ENCODE measurements at places on chromosomes 5 and 9. TPM values are rescaled to one million over a fixed set of nuclear protein-coding genes. Genes with fewer than 3 reads are reported as not detected.

SPATA31A3 gene
- total RNA-seq = not detected

EQTN gene
- not detected for total RNA-seq

ARID3C gene
- 0.22 TPM for total RNA-seq

RNF183 gene
- total RNA-seq = not detected

PCDHGA12 gene
- total RNA-seq = not detected
